ENCODE measurements at places on chromosomes 13 and 19. TPM values are rescaled to one million over a fixed set of nuclear protein-coding genes. Genes with fewer than 3 reads are reported as not detected.
A peak's percentile ranks its signal among the peaks of the same experiment; 100 is the strongest.

DNA sequence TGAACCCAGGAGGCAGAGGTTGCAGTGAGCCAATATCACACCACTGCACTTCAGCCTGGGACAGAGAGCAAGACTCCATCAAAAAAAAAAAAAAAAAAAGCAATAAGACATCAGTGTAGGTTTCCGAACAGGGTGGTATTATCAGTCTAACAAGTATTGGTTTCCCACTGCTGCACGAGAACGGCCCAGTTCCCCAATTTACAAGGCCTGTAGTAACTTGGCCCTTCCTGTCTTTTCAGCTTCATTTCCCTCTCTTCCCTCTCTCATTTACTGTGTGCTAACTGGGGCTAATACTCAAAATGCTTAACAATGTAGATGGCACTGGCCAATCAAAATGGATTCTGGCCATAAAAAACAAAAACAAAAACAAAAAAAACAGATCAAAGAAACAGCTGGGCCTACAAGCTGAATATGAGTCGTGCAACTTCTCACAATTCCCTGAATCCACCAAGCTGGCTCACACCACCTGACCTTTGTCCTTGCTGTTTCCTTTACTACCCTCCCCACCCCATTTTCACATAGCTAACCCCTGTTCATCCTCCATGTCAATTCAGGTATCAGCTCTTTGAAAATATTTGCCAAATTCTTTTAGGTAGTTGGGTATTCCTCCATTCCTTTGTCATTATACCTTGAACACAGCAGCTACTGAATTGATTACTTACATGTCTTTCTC, 2.4 kb downstream of the TEX101 start:
- H3K36me3 ChIP-seq: peaks cover 22% of the 10 kb centered on the region
- no peak overlapping the region for H3K27ac ChIP-seq
- no peak overlapping the region for H3K4me3 ChIP-seq
- peaks cover 28% of the 10 kb centered on the region for H3K4me1 ChIP-seq
- peaks cover 2% of the 10 kb centered on the region for H3K27me3 ChIP-seq

GRCh38 chr13:98173431-98174152, 3.5 kb downstream of the RNF113B start:
- no peaks in the 10 kb centered on the region for H3K27me3 ChIP-seq
- H3K36me3 ChIP-seq: peaks cover 2% of the 10 kb centered on the region
- no peak for DNase-seq
- no peak overlapping the region for H3K4me3 ChIP-seq
- peaks cover 58% of the 10 kb centered on the region for H3K4me1 ChIP-seq

GRCh38 chr13:111970494-111971141, 96.3 kb upstream of the SOX1 start:
- H3K27ac ChIP-seq: no peak overlapping the region
- DNase-seq: no peak
- peaks cover 29% of the 10 kb centered on the region for H3K4me1 ChIP-seq

DNA sequence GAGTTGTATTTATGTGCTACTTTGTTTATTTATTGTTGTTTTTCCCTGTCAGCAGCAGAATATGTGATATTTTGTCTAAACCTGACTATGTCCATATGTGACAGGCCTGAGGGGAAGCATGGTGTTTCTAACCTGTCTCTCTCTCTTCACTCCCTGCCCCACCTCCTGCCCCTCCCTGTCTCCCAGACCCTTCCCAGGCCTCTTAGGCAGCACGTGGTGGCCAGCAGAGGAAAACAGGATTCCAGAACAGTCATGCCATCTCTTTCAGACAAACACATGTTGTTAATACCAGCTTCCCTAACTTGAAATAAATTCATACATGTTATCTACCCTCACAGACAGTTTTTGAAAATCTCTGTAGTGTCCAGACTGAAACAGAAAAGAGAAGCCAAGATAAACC, 31.0 kb upstream of the ATP11A start:
- DNase-seq: no peak
- H3K27ac ChIP-seq: no peak overlapping the region
- no peaks in the 10 kb centered on the region for H3K36me3 ChIP-seq
- peaks cover 7% of the 10 kb centered on the region for H3K4me1 ChIP-seq
- no peak overlapping the region for H3K4me3 ChIP-seq

- H3K27me3 ChIP-seq: peaks cover 49% of the 10 kb centered on the region
- peak overlapping the region; percentile 63 for H3K4me3 ChIP-seq
- H3K4me1 ChIP-seq: peaks cover 42% of the 10 kb centered on the region
- DNase-seq: peak; percentile 99
Observed at GRCh38 chr19:48738557-48739403, 1.6 kb downstream of the RASIP1 start.

- H3K4me3 ChIP-seq: peak overlapping the region; percentile 91
- DNase-seq: no peak
- peaks cover 5% of the 10 kb centered on the region for H3K36me3 ChIP-seq
- H3K27ac ChIP-seq: no peak overlapping the region
Observed at GRCh38 chr19:31348481-31349159, 616 bp downstream of the TSHZ3 start.

ADGRE1 gene
- not detected for total RNA-seq

TUBA3C gene
- not detected for total RNA-seq
